Inflammatory macrophage (primary cell): ENCODE measurements at places on chromosomes 6 and 20.

- no peak for DNase-seq
Measured at GRCh38 chr20:63330084-63330760, 30.9 kb downstream of the CHRNA4 start.

GRCh38 chr6:72784581-72784980, 162.7 kb downstream of the KCNQ5 start:
- DNase-seq, result no peak

DNA sequence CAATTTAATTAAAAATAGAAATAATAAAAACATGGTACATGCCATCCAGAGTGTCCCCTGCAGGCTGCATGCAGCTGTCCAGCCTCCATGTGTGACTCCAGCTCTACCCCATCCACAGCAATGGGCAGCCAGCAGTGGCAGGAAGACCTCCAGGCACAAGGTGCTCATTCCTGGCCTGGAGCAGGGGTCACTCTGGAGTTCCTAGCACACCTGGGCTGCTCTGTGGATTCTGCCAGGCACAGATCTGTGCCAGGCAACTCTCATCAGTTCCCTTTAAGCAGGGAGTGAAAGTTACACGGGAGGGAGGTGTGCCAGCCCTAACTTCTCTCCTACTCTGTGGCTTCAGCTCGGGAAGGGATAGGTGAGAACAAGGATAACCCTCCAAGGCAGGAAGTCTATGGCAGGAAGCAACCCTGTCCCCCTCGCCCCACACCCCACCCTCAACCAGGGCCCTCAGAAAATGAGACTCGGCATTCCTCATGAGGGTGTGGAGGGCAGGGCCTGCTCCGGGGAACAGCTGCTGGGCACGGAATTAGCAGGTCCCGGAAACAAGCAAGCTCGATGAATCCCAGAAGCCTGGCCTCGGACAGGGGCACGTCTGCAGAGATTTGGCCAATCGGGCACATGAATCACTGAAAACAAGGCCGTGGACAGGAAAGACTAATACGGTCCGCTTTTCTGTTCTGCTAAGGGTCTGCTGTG, 10.0 kb downstream of the JPH2 start:
- no peak for DNase-seq

DNA sequence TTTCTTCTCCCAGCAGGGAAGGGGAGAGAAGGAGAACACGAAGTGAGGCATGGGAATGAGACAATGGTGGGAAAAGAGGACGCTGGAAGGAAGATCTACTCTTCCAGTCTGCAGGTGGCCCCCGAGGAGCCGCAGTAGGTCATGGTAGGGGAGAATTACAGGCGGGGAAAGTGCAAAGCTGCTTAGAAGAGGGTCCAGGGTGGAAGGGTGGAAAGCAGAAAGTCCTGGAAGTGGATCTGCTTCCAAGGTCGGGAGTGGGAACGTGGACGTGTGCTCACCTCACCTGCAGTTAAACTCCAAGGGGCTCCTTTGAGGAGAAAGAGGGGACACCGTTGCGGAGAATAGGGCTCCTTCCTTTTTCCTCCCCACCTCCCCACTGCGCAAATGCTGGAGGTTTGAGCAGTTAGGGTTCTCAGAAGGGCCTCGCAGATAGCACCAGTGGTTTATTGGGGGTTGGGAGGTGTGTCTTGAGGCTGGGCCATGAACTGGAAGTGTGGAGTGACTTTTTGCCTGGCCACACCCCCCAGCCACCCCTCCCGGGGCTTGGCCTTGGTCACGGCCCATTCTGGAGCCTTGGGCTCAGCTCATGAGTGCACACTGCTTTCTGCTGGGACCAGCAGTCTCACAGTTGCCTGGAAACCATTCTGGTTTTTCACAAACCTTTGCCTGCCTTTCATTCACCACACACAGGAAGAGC, 100.4 kb upstream of the MLN start:
- no peak for DNase-seq

GRCh38 chr20:6420336-6420735, 297.5 kb upstream of the FERMT1 start:
- DNase-seq, result no peak

GRCh38 chr20:33858666-33859065, 47.5 kb downstream of the CHMP4B start:
- no peak for DNase-seq
